Cortex of kidney (tissue), 1 donor: ENCODE measurements at places on chromosomes 3 and 15.

DNA sequence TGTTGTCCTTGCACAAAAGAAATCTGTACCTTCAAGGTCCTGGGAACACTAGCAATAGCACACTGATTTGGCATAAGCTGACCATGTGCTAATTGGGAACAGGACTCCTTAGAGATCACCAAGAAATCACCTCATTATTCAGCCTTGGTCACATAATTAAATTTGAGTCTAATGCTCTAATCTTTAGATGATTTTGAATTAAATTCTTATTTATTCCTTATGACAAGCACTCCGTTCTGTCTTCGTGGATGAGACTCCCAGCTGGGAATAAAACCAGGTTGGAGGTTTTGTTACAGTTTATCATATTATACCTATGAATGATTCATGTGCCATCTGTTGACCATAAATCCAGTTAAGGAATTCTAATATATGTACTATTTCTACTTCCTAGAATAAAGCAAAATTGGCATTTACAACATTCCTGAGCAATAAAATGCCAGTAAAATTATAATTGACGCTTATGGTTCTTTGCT is 162.2 kb downstream of the MYRIP start:
- DNase-seq, result no peak

GRCh38 chr15:55250392-55250791 is 39.2 kb downstream of the RAB27A start:
- no peak for DNase-seq

DNA sequence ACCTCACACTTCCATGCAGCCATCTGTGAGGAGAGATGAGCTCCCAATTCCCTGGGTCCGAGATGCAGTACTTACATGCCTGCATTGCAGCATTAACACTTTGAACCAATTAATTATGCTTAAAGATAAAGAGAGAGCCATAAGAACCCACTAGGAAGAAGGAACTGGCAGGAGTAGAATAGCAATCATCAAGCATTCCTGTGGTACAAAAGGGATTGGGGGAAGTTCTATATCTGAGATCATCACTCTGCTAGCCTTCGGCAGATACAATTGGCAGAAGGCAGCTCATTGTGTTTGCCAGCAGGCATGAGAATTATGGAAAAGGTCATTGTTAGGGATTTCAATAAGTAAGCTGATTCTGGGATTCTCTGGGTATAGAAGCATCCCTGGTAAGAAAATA is 891.4 kb downstream of the NTRK3 start:
- DNase-seq, result no peak

DNA sequence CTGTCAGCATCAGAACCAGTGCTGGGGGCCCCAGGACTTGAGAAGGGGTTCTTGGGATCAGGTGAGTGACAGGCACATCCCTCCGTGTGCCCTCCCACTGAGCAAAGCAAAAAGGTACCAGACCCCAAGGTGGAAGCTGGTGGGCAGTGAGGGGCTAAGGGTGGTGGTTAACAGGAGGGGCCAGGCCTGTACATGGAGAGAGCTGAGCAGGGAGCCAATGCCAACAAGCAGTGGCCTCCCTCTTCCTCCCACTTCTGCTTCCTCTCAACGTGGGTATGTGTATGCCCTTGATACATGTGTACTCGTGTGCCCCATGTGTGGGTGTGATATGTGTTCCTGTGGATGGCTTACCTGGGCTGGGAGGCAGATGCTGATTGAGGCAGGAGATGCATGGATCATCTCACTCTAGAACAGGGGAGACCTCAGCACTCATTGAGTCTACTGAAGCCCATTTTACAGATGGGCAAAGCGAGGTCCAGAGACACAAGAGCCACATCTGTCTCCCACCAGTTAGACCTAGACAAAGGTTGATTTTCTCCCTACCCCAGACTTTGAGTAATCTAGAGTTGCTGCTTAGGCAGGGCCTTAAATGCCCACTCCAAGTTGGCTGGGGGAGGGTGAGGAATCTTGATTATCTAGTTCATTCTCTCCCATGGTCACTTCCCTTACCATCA is 945 bp downstream of the VIPR1 start:
- DNase-seq, result no peak

GRCh38 chr3:106825962-106826605 is 551.2 kb upstream of the CCDC54 start:
- DNase-seq, result no peak

GRCh38 chr3:43126536-43126935 is 20.7 kb upstream of the POMGNT2 start:
- no peak for DNase-seq

- DNase-seq, result no peak
Observed at GRCh38 chr15:31207246-31207645, 105.7 kb upstream of the TRPM1 start.

DNA sequence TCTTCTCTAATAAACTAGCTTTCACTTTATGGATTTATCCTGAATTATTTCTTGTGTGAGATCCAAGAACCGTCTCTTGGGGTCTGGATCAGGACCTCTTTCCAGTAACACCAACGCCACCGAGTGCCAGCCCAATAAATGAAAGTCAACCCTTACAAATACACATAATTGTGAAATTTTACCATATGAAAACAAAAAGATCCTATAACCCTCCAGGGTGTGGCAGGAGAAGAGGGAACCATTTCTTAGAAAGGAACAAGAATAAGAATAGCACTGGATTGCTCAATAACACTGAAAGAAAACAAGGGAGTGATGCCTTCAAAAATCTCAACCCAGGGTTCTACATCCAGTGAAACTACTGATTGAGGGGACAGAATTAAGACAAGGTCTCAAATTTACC is 51.6 kb upstream of the ACKR4 start:
- DNase-seq, result no peak

DNA sequence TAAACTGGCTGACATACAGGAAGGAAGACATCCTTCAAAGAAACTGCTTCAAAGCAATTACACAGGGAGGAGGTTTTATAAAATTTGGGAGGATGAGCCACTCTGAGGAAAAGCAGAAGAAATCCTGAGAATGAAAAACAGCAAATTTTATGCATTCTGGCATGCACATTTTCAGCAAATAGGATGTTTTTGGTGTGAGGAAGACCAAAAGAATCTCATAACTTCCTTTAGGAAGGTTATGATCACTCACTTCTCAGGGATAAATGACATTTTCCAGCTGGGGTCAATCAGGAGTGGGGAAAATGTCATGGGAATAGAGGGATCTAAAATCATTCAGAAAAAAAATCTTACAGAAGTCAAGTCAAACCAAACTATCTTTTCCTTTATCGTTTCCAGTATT is 371.7 kb upstream of the CNTN6 start:
- no peak for DNase-seq

GRCh38 chr3:81744366-81744765 is 17.1 kb downstream of the GBE1 start:
- DNase-seq, result no peak

- DNase-seq, result no peak
Observed at GRCh38 chr3:136753326-136753939, 1.3 kb upstream of the STAG1 start.

DNA sequence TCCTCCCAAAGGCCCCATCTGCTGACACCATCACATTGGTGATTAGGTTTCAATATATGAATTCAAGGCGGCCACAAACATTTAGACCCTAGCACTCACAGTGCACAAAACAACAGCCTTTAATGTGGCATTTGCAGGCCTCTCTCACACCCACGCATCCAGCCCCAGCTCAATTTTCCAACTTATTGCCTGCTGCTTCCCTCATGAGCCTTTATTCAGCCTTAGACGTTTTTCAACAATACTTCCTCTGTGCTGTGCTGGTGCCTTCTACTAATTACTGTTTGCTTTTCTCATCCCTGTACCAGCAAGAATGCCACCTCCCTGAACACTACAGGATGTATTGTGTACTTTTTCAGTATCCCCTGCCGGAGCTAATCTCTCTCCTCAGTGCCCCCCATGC is 334.6 kb downstream of the GABRB3 start:
- no peak for DNase-seq
